Stimulated activated CD8-positive, alpha-beta memory T cell treated with anti-CD3 and anti-CD28 coated beads, Interleukin-15, amount 100 ng/mL, for 48 hours (primary cell): ENCODE measurements at places on chromosomes 3 and 15.

DNA sequence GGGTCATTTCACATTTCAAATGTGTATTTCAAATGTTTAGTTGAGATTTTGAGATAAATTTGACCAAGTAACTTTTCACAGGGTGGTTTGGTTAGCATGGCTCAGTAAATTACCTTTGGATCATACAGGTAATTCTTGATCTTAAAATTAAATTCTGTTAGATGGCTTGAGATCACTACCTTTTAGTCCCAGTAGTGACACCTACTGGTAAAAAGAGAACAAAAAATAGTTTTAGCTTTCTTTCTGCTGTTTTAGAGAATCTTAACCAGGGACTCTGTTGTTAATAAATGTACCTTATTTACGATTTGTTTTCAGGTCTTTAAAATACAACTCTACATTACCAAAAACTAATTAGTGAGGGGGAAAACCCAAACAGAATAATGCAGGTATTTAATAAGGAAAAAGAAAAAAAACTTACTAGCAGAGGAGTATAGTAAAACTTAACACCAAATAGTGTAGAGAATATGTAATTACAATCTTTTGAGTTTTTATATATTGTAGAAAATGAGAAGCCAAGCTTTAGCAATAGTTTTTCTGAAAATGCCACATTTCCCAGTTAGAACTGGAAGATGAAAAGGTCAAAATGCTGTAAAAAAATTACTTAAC is 620.3 kb upstream of the AGTR1 start:
- DNase-seq: no peak

DNA sequence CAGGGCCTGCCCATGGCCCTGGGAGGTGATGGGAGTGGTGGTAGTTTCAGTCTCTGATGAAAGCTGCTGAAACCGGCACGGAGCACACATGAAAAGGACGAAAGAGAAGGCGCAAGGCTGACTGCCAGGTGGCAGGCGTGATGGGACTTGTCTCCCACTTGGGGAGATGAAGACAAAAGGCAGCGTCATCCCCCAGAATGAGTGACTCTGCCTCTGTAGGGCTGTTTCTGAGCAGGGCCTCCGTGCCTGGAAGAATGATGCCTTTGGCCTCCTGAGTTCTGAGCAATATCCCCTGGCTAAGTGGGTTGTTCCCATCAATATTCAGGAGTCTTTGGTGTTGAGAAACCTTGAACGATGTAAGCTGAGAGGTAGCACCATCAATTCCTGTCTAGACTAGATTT is 237.8 kb downstream of the OPA1 start:
- no peak for DNase-seq

DNA sequence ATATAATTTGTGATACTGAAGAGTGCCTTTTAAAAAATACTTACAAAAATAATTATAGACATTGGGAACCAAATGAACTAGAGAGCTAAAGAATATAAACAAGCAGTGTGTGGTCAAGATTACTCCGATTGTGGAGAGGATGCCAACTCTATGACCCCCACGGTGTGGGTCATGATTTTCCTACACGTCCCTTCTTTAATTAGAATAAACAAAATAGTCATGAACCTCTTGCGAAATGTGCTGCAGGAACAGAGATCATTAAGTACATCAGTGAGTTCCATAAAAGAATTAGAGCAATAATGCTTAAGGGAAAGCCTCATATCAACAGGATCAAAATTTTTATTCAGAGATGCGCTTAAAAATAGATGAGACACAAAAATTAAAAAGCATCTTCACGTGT is 476.6 kb upstream of the ROBO1 start:
- no peak for DNase-seq

DNA sequence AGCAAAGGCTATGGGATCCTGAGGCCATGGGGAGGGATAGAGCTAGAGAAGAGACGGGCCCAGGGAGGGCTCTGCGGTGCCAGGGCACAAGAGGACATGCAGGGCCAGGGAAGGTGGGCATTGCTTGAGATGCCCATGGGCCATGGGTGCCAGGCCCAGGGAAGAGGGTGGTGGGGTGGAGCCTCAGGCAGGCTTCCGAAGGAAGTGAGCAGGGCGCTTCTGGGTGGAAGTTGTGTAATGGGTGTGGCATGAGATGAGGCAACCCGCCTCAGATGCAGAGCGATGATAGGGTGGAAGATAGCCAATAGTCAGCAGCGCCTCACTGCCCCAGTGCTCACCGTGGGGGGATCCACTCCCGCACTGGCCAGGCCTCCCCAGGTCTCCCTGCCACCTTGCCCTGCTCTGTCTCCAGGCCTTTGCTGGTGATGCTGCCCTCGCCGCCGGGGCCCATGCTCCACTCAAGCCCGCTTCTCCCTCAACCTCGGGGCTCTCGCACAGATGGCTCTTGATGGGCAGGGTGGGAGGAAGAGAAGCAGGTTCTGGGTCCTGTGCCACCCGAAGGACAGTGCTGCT is 51.4 kb downstream of the DNAJB8 start:
- no peak for DNase-seq

DNA sequence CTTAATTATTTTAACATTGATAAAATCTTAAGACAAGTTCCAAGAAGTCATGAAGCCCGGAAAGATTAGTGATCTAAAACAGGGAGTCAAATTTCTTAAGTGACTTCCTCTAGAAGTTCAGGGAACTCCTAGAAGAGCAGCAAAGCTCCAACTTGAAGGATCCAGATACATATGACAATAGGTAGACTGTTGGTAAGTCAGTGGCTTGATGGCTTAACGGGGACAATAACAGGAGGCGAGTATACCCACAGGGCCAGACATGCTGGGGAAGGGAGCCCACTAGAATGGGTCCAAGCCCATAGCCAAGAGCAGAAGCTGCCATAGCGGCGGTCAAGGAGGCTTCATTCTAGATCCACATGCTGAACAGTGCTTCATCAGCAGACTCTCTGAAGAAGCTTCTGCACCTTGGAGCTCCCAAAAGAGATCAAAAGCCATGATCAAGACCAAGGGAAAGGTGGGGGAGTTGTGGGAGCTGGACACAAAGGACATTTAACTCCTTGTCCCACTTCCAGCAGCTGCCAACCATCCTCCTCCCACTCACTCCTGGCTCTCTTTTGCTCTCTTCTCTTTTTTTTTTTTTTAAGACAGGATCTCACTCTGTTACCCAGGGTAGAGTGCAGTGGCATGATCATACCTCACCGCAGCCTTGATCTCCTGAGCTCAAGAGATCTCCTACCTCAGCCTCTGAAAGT is 10.2 kb upstream of the CA12 start:
- no peak for DNase-seq

DNA sequence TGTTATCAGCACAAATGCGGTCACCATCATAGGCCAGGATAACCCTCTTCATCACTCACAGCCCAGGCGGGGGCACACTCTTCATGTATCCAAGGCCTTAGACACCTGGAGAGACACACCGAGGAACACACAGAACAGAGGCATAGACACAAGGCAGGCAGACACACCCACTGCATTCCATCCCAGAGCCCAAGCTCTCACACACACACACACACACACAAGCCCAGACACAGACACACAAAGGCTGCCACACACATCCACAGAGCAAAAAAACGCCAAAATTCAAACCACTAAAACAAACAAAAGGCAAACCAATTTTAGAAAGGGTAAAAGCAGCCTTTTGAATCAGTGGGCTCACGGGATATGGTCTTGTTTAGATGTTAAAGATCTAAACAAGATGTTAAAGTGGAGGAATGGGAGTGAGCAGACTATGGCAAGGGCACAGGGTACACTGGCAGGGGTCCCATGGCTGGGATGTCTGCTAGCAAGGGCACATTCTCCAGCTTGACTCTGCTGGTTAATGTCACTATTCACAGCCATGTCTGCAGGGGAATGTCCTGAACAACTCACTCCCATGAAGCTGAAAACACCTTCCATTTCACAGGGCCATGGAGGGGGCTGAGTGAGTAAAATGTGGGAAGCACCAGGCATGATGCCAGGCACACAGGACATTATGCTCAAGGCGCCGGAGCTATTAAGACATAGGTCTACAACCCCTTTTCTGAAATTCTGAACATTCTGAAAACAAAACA is 14.9 kb upstream of the CRABP1 start:
- no peak for DNase-seq

- DNase-seq: no peak
Observed at GRCh38 chr3:21894459-21895340, 143.7 kb upstream of the ZNF385D start.

DNA sequence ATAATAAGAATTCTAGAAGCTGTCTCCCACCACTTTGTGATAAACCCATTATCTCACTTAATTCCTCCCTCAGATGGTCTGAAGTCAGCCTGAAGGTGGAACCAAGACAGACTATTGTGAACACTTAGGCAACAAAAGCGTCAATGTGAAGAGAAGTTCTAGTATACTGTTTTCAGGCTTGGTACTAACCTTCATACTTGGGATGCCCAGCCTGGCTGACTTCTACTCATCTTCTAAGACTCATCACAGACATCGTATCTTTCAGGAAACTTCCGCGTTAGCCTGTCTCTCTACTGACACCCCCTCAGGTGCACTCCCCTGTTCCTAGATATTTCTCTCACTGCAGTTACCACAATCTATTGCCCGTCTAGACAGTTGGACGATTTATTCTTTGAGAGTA is 201.2 kb downstream of the SATB1 start:
- no peak for DNase-seq

- no peak for DNase-seq
Observed at GRCh38 chr15:54810496-54810895, 386.2 kb downstream of the RSL24D1 start.

GRCh38 chr15:48481802-48482201 is 150.6 kb downstream of the DUT start:
- no peak for DNase-seq
